RWPE2 (cell line): ENCODE measurements at places on chromosomes 13 and 19.

GRCh38 chr13:59856281-59856810 lies 307.4 kb downstream of the DIAPH3 start:
- no peak for DNase-seq

GRCh38 chr13:39656325-39656677 lies 839 bp downstream of the COG6 start:
- no peak for DNase-seq

DNA sequence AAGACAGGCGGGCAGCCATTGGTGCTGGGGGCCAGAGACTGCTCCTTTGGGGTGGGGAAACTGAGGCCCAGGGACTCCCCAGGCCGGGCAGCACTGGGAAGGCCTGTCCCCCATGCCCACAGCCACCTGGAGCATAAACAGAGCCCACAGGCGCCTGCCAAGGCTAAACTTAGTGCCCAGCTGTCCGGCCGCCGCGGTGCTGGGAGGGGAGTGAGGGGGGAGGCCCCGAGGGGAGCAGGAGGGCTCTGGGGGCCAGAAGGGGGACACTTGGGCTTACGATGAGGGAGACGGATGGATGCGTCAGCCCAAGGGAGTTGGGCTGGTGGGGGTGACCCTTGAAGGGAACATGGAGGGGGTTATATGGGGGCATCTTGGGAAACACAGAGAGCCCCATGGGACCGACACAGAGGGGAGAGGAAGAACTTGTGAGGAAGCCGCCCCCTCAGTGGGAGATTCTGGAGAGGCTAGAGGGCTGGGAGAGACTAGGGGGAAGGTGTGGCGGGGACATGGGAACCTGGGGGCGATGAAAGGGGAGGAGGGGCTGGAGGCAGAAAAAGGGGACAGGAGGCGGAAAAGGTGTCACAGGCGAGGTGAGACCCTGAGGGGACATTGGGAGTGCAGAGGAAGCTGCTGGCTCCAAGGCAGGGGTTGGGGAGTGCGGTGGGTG lies 2.2 kb downstream of the CERS1 start:
- no peak for DNase-seq

GRCh38 chr19:53980539-53981375 lies 10.7 kb upstream of the CACNG6 start:
- peak; percentile 91 for DNase-seq

DNA sequence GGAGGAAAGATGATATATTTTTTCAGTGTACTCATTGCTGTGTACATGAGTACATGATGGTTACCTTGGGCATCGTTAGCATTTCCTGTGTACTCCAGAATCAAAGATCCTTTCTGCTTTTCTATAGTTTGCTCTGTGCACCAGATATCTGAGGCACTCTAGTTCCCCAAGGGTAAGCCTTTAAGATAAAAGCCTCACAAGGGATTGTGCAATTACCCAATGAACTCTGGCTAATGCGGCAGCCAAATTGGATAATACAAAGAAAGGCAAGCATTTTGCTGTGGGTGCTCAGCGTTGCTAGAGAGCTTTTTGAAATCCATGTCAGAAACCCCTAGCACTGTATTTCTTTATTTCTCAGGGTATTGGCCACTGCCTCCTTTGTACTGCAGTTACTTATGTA lies 2.9 kb downstream of the CYSLTR2 start:
- DNase-seq: no peak

- no peak for DNase-seq
Measured at GRCh38 chr13:63279136-63279535, 1863.5 kb upstream of the PCDH20 start.

- DNase-seq: no peak
Measured at GRCh38 chr13:46515803-46516202, 37.2 kb upstream of the LRCH1 start.

DNA sequence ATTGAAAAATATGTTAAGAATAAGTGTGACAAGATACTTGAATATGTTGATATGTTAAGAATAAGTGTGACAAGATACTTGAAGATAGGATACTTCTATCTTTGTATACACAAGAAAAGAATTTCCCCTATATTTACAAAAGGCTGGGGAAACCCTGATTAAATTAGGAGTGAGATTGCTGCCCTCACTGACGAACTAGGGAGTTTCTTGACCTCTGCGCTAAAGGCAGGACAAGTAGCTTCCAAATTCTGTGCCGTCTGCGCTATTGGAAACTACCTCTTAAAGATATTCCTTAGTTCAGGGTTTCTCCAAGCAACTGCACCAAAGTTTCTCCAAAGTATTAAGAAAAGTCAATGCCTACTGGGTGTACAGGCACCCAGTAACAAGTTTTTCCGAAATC lies 730 bp downstream of the ZNF260 start:
- DNase-seq: no peak

DNA sequence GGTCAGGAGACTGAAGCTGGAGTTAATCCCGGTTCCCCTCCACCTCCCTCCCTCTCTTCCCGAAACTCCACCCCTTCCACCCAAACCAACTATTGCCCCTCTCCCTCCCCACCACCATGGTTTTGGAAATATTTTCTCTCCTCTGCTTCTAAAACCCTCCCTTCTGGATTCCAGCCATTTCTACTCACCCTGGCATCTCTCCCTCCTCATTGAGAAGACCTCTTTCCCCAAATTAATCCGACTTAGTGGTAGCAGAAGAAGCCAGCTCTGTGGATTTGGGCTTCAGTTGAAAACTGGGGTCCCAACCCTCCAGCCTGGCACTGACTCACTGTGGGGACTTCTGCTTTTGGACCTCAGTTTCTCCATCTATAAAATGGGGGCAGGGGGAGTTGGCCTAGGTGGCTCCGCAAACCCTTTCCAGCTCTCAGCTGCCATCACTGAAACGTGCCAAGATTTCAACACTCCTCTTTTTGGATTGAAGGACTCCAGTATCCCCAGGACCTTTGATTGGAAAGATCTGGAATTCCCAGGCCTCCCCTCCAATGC lies 1.6 kb downstream of the GPR4 start:
- DNase-seq: no peak

DNA sequence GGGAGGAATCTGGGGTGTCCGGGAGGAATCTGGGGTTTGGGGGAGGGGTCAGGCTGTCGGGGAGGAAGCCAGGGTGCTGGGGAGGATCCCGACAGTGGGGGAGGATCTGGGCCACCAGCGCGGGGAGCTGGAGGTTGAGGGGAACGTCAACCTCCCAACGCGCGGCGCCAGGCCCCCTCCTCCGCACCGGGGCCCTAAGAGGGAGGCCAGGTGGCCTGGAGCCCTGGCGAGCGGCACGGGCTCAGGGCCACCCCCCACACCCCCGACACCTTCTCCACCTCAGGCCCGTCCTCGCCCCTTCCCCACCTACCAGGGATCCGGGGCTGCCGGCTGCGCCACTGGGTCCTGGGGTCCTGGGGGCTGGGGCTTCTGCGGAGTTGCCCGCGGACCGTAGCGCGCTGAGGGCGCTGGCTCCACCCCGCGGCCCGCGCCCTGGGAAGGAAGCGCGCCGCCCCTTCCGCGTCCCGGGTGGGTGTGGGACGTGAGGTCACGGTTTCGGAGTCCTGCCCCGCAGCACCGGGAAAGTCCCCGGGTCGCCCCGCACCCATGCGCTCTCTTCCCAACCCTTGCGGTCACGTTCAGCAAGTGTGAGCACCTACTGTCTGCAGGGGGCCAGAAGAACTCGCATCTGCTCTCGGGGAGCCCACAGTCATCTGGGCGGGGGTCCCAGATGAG lies at the start of gene TICAM1:
Gene TICAM1, minus strand, starts transcription at position 409 of the 675 bp plus-strand sequence. CDS start 13,335 bp downstream, outside the sequence.
- peak; percentile 64 for DNase-seq

DNA sequence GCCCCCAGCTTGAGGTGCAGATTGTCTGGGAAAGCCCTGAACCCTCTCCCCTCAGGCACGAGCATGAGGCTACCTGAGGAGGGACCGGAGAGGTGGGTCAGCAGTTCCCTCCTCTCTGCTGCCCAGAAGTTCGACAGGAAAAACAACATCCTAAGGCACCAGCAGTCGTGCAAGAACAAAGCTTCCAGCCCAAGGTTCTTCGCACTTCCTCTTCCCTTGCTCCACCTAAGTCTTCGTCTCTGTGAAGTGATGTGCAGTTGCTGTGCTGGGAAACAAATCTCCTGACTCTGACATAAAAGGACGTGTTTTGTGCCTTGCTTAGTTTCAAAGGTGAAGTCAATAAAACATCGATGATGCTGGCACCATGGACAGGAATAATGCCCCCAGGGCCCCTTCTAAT lies 173.3 kb downstream of the USP12 start:
- DNase-seq: no peak

GRCh38 chr19:56601375-56601774 lies 6.3 kb downstream of the ZNF71 start:
- no peak for DNase-seq
